A549 treated with GW870086 at 1 μM for 4 hours (cell line): ENCODE measurements at places on chromosomes 6 and 20. TPM values are rescaled to one million over a fixed set of nuclear protein-coding genes. Genes with fewer than 3 reads are reported as not detected.

The TREM1 gene
- 0.22 to 0.48 TPM (median 0.32 TPM) in 4 of 5 replicates, not detected in the other for total RNA-seq

The PRL gene
- not detected in 5 replicates for total RNA-seq

The ADAM33 gene
- 0.05 to 0.13 TPM (median 0.07 TPM) in 3 of 5 replicates, not detected in the others for total RNA-seq

The SIRPB2 gene
- 0.09 TPM in 1 of 5 replicates, not detected in the others for total RNA-seq
